Activated CD8-positive, alpha-beta T cell treated with anti-CD3 and anti-CD28 coated beads for 36 hours (primary cell): ENCODE measurements at places on chromosomes 12 and 14. TPM values are rescaled to one million over a fixed set of nuclear protein-coding genes. Genes with fewer than 3 reads are reported as not detected.

DNA sequence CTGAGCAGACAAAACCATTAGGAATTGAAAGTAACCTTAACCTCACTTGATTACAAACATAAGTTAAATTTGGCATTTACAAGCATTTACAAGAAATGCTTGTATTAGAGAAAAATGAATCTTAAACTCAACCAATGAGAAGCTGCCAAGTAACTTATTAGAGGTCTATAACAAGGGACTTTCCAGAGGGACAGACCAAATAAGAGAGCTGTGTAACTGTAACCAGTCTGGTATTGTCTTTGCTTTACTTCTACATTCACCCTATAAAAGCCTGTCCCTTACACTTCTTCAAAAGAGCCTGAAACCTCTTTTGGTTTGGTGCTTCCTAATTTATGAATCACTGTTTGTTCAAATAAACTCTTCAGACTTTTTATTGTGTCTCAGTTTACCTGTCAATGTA lies 450.0 kb upstream of the FAR2 start:
- peaks cover 3% of the 10 kb centered on the region for H3K4me1 ChIP-seq
- H3K27ac ChIP-seq, result no peak overlapping the region
- H3K27me3 ChIP-seq, result no peaks in the 10 kb centered on the region
- DNase-seq, result no peak
- H3K36me3 ChIP-seq, result no peaks in the 10 kb centered on the region

DNA sequence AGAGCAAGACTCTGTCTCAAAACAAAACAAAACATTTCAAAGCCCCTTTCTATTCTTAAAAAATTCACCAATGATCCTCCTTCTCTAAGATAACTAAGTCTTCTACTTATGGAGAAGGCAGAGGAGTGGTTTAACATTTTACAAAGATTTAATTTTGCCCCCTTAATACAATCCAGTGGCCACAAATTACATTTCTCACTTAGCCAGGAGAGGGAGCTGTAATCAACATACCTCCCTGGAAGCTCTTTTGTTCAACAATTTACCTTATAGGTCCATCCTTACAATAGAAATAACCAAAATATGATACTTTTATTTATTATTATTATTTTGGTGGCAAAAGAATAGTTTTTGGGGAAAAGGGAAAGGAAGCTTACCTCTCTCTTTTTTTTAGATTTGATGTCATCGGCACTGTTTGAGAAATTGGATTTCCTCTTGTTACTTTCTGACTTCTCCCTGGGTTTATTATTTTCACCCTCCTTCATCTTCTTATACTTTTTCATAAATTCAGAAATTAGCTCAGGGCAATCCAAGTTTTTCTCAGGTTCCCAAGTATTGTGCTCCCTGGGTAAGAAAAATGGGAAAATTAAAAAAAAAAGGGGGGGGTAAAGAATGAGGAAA lies 28.1 kb downstream of the CBX5 start:
- H3K36me3 ChIP-seq, result peaks cover 44% of the 10 kb centered on the region
- H3K27ac ChIP-seq, result no peak overlapping the region
- H3K4me1 ChIP-seq, result peaks cover 11% of the 10 kb centered on the region
- no peaks in the 10 kb centered on the region for H3K27me3 ChIP-seq
- no peak overlapping the region for H3K4me3 ChIP-seq
- peak; percentile 22 for DNase-seq

- DNase-seq, result no peak
- H3K36me3 ChIP-seq, result peaks cover 71% of the 10 kb centered on the region
- peak overlapping the region; percentile 31 for H3K4me3 ChIP-seq
- H3K4me1 ChIP-seq, result peaks cover 64% of the 10 kb centered on the region
These were observed 6.3 kb downstream of the METAP2 start for GRCh38 chr12:95480230-95480629.

- DNase-seq, result peak; percentile 48
- H3K4me3 ChIP-seq, result no peak overlapping the region
- peaks cover 60% of the 10 kb centered on the region for H3K4me1 ChIP-seq
- no peaks in the 10 kb centered on the region for H3K27me3 ChIP-seq
These were observed 17.7 kb upstream of the TDG start for GRCh38 chr12:103947871-103948555.

DNA sequence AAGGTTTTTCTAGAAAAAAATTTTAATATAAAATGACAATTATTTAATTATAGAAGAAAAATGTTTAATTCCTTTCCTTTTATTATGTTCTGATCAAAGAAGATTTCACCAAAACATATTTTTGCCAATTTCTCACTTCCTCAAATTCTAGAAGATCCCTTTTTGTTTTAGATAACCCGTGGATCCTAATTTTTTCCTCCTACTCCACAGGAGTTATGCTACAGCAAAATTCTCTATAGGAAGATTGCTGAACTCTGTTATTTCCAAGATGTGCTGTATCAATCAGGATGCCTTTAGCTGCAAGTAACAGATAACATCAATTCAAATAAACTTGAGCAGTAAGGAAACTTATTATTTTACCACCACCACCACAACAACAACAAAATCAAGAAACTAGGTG lies 3.8 kb upstream of the SNX6 start:
- DNase-seq, result no peak
- peaks cover 1% of the 10 kb centered on the region for H3K36me3 ChIP-seq
- no peak overlapping the region for H3K4me3 ChIP-seq
- no peak overlapping the region for H3K27ac ChIP-seq

DNA sequence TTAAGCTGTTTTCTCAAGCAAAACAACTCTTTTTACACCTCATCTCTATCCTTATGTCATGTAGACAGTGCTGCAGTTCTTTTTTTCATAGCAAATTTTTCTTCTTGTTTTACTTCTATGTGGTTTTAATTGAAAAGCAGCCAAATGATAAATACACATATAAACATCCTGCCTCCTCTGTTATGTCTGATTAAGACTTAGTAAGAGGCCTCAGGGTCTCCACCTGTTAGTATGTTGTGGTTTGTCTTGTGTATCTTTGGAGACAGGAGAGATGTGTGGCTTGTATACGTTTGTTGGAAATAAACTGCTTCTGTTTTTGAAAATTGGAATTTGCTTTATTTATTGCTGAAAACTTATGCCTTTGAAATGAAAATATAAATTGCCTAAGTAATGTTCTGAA lies 32.0 kb downstream of the PEX5 start:
- H3K4me1 ChIP-seq, result no peaks in the 10 kb centered on the region
- no peaks in the 10 kb centered on the region for H3K36me3 ChIP-seq
- H3K4me3 ChIP-seq, result no peak overlapping the region
- DNase-seq, result no peak
- no peaks in the 10 kb centered on the region for H3K27me3 ChIP-seq

DNA sequence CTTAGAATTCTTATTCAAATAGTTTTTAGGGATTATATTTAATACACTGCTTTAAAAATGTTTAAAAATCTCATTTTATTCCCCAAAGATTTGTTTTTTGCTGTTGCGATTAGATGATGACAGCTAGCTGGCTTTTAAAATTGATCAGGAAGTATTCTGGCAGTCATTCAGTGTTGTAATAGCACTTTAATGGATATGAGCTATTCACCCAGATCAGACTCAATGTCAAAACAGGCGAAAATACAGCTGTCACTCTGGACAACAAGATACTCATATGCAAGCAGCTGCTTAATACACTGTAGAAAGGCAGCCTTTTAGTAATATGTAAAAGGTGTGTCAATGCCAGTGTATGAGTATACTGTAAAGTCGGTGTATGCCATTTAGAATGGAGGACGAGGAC lies 91.7 kb downstream of the NPAS3 start:
- no peak overlapping the region for H3K4me3 ChIP-seq
- no peaks in the 10 kb centered on the region for H3K27me3 ChIP-seq
- H3K27ac ChIP-seq, result no peak overlapping the region
- H3K4me1 ChIP-seq, result no peaks in the 10 kb centered on the region

GRCh38 chr14:52043690-52044089 lies 25.2 kb downstream of the NID2 start:
- H3K4me3 ChIP-seq, result no peak overlapping the region
- peak; percentile 28 for DNase-seq
- no peaks in the 10 kb centered on the region for H3K36me3 ChIP-seq
- no peak overlapping the region for H3K27ac ChIP-seq
- H3K4me1 ChIP-seq, result peaks cover 11% of the 10 kb centered on the region

DNA sequence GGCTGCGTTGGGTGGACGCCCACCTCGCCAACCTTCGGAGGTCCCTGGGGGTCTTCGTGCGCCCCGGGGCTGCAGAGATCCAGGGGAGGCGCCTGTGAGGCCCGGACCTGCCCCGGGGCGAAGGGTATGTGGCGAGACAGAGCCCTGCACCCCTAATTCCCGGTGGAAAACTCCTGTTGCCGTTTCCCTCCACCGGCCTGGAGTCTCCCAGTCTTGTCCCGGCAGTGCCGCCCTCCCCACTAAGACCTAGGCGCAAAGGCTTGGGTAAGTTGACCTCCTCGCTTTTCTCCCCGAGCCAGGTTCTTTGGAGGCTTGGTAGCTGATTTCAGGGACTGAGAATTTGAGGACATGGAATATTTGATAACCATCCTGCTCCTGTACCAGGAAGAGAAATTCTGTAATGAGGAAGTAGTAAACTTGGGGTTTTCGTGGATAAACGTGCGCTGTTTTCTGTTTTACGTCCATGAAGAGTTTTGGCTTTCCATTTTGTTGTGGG lies 530 bp downstream of the APAF1 start:
- peaks cover 16% of the 10 kb centered on the region for H3K36me3 ChIP-seq
- H3K27me3 ChIP-seq, result no peaks in the 10 kb centered on the region
- H3K27ac ChIP-seq, result peak overlapping the region; percentile 56
- H3K4me1 ChIP-seq, result peaks cover 15% of the 10 kb centered on the region
- DNase-seq, result peak; percentile 15

DNA sequence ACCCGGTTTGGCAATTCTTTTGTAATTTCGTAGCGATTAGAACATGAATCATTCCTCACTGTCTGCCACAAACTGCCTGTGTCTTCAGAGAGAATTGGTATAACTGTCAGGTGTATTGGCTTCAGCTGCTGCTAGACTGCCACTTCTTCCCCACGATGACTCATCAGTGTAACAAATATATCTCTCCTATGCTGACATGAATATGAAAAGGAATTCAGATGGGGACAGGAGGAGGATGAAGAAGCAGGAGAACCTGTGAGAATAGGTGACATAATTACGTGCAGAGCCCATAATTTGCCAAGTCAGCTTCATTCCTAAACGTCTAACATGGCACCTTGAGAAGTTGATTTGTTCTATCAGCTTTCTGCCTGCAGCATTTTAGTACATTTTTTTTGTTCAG lies 64.9 kb downstream of the FRMD6 start:
- no peak overlapping the region for H3K27ac ChIP-seq
- no peak overlapping the region for H3K4me3 ChIP-seq
- no peaks in the 10 kb centered on the region for H3K27me3 ChIP-seq

DNA sequence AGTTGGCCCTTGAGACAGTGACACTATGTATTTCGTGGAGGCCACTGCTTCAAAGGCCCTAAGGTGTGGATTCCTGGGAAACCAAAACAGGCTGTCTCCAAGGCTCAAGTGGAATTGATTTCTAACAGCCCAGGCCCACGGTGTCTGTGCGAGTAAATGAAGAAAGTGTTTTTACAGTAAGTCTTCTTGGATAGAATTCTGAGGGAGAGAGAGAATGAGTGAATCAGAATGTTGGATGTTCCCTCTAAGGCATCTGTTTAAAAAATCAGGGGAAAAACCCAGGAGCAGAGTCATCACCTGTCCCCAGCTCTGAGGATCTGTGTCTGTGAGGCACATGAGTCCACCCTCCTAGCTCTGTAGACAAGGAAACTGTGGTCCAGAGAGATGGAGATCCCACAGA lies 22.3 kb upstream of the BDKRB1 start:
- no peaks in the 10 kb centered on the region for H3K36me3 ChIP-seq
- no peak overlapping the region for H3K27ac ChIP-seq
- no peaks in the 10 kb centered on the region for H3K4me1 ChIP-seq
- peaks cover 5% of the 10 kb centered on the region for H3K27me3 ChIP-seq

- no peaks in the 10 kb centered on the region for H3K4me1 ChIP-seq
- DNase-seq, result no peak
- peaks cover 6% of the 10 kb centered on the region for H3K27me3 ChIP-seq
- H3K27ac ChIP-seq, result no peak overlapping the region
These were observed 93.5 kb downstream of the NUAK1 start for GRCh38 chr12:106045251-106045674.

GRCh38 chr12:81564237-81564636 lies 194.9 kb downstream of the PPFIA2 start:
- H3K4me1 ChIP-seq, result no peaks in the 10 kb centered on the region
- H3K4me3 ChIP-seq, result no peak overlapping the region
- H3K36me3 ChIP-seq, result no peaks in the 10 kb centered on the region
- DNase-seq, result no peak
- H3K27me3 ChIP-seq, result no peaks in the 10 kb centered on the region

DNA sequence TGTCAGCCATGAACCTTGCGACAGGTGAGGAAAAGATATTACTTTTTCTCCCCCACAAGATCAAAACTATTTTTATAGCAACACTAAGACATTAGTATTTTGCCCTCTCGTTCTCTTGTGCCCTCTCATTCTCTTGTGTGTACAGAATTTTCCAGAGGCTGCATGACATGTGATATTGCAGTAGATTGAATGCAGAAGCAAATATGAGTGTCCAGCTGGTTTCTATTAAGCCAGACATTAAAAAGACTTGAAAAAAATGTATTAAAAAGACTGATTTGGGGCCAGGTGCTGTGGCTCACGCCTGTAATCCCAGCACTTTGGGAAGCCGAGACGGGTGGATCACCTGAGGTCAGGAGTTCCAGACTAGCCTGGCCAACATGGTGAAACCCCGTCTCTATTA lies 63.7 kb upstream of the ZFP36L1 start:
- no peak overlapping the region for H3K4me3 ChIP-seq
- H3K27me3 ChIP-seq, result no peaks in the 10 kb centered on the region
- H3K36me3 ChIP-seq, result no peaks in the 10 kb centered on the region
- no peaks in the 10 kb centered on the region for H3K4me1 ChIP-seq
- H3K27ac ChIP-seq, result no peak overlapping the region
- DNase-seq, result no peak

- DNase-seq, result no peak
- no peak overlapping the region for H3K4me3 ChIP-seq
- H3K36me3 ChIP-seq, result no peaks in the 10 kb centered on the region
- H3K27me3 ChIP-seq, result peaks cover 26% of the 10 kb centered on the region
- H3K4me1 ChIP-seq, result peaks cover 6% of the 10 kb centered on the region
These were observed 63.0 kb downstream of the NOC4L start for GRCh38 chr12:132207083-132207775.

- no peaks in the 10 kb centered on the region for H3K27me3 ChIP-seq
- no peak for DNase-seq
- peaks cover 8% of the 10 kb centered on the region for H3K4me1 ChIP-seq
- H3K36me3 ChIP-seq, result no peaks in the 10 kb centered on the region
- no peak overlapping the region for H3K4me3 ChIP-seq
- H3K27ac ChIP-seq, result peak overlapping the region; percentile 18
These were observed 75.9 kb upstream of the RERGL start for GRCh38 chr12:18165889-18166288.

The L3HYPDH gene
- total RNA-seq, result 14.6 TPM

The COX6A1 gene
- 406 TPM for total RNA-seq

The KLRG1 gene
- total RNA-seq, result 10.1 TPM

The MYF6 gene
- not detected for total RNA-seq
